ENCODE measurements at places on chromosomes 3 and 15.

DNA sequence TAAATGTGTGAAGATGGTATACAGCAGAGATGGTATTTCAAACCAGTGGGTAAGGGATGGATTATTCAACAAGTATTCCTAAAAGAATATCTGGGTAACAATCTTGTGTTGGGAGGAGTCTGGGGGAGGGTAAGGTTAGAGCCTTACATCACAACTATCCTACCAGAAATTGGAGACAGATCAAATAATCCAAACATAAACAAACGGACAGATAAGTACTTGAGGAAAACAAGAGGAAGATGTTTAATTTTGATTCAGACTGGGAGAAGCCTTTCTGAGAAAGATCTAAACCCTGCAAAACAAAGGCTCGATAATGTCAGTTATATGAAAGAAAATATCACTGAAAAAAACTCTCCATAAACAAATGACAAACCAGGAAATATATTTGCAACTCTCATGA, 77.9 kb downstream of the SLC9A9 start:
- no peak for DNase-seq

GRCh38 chr15:73936181-73936580, 9.9 kb downstream of the LOXL1 start:
- no peak for DNase-seq

DNA sequence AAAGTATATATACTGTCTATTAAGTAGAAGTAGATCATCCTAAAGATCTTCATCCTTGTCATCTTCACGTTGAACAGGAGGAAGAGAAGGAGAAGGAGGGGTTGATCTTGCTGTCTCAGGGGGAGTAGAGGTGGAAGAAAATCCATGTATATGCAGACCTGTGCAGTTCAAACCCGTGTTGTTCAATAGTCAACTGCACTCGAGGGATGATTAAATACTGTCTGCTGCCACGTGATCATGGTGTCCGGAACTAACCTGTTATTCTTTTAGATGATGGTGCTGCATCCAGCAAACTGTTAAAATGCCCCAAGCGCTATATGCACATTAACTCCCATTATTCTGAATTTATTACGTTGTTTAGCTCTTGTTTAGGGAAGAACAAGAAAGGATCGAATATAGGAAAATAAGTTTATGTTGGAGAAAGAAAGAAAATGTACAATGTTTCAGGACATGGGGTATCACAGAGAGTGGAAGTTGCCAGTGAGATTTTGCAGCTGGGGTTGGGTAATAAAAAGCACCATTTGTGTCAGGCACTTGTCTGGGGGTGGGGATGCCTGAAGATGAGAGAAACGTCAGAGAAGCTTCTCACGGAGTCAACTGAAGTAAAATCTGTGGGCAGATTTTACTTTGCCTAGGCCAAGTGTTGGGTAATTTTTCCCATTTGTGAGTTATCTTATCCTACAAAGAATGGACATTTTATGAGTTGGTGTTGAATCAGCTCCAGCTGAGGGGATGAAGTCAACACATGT, 229.2 kb downstream of the RYR3 start:
- DNase-seq, result no peak

DNA sequence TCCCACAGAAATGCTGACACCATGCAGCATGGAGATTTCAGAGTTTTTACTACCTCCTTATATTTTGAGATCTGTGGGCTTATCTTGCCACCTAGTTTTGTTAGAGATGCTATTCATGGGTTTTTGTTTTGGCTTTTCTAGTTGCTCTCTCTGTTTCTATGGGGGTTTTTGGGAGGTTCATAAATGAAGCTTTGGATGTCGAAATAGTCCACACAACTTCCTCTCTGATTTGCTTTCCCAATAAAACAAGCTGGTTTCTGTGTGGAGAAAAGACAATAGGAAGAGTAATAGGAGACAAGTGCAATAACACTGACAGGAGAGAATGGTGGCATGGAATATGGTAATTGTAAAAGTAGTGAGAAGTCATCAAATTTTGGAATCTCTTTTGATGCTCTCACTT, 106.8 kb upstream of the GPR149 start:
- DNase-seq, result no peak

- no peak for DNase-seq
These were observed 32.9 kb upstream of the FBLN2 start for GRCh38 chr3:13515786-13516759.

GRCh38 chr15:55586808-55587207, 1.3 kb downstream of the PYGO1 start:
- DNase-seq, result no peak

- DNase-seq, result no peak
These were observed 9.0 kb downstream of the DPH3 start for GRCh38 chr3:16255726-16256125.

DNA sequence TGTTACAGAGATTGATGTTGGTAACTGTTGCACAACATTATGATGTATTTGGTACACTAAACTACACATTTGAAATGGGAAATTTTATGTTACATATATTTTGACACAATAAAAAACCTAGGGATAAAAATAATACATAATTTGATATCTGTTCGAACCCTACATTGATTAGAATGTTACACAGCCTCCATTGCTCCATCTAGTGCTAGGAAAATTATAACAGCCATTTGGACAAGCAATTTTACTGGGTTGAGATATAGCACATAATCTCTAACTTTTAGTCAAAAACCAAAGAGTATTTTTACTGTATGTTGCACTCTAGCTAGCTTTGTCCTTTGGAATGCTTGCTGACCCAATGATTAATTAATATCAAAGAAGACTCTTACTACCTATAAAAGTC, 108.1 kb downstream of the LSAMP start:
- no peak for DNase-seq

DNA sequence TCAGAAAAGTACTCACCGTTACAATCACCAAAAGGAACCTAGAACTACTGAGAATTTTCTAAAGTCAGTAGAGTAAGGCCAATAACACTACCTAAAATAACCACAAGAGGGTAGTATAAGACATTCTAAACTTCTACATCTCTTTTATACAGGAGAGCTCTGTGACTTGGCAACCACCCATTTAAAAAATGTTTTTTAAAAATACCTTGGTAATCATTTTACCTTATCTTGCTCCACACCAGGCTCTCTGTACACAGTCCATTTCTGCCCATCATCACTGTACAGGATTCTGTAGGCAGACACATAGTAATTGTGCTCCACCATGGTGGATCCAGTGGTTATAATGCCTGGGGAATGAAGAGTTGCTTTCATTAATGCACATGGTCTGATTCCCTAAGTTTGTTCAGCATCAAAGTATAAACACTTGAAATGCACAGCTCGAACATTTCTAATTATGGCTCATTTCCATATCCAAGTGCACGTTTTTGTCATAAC, 54.5 kb downstream of the ST3GAL6 start:
- no peak for DNase-seq

DNA sequence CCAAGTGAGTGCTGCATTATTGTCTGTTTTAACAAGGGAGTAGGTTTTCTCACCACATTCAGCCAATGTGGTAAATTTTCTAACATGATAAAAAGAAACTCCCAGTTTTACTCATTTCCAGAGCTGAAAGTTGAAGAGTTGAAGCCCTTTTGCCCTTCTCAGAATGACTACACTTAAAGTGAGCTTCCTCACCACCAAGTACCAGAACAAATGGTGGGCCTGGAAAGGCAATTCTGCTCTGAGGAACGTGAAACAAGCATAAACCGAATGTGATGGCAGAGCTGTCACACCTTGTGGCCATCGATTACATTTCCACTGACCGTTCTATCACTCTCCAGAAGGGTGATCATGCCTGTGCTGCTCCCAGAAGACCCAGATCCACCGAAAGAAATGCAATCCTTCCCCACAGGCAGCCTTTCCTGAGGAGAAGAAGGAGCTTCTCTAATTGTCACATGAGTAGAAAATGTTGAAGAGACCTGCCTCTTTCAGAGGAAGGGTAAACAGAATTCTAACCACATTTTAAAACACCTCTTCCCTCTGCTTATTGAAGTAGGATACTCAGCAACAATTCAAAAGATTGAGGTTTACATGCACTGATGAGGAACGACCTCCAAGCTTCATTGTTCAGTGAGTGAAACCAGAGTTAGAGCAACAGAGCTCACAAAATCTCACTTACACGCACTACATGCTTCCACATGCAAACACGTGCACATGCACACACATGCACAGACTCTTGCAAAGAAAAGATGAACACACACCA, 21.4 kb upstream of the CCR9 start:
- DNase-seq, result no peak

- no peak for DNase-seq
These were observed 69.5 kb downstream of the TRANK1 start for GRCh38 chr3:36875397-36875796.

DNA sequence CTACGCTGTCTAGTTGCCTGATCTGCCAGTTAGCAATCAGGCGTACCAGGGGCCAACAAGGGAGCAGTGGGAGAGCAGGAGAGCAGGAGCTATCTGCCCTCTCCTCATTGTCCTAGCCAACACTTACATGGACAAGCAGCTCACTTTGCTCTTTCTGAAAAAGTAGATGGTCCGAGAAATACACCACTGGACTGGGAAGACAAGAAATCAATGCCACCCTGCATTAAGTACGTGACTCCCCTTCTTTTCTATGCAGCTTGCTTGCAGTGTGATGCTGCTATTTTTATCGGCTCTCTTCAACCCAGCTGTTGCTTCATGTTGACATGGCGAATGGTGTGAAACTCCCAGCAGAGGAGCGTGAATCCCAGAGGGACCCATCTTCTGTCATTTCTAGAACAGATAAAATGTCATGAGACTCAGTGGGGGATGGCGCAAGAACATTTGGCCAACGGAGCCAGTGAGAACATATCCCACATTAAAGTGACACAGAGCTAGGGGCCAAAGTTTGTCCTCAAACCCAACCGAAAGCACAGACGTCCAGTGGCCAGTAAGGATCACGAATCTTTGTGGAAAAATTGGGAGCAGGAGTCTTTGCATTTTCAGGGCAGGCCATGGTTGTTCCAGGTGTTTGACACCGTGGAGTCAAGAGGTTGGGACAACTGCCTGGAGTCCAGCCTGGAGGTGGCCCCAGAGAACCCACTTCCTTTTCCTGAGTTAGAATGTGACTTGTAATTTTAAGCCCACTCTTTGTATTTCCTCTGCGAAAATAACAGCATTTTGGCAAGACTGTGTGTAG, 53.7 kb upstream of the MEF2A start:
- no peak for DNase-seq

DNA sequence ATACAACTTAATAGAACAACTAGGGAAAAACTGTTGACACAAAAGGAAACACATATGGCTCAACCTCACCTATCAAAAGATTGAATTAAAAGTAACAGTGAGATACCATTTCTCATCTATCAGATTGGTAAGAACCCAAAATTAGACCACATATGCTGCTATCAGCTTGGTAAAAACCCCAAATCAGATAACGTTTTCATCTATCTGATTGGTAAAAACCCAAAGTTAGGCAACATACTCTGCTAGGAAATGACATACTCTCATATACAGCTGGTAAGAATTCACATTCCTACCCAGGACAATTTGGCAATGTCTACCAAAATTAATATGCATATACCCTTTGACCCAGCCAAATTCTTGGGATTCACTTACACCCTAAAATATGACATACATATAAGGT, 26.3 kb downstream of the NRG4 start:
- DNase-seq, result no peak

DNA sequence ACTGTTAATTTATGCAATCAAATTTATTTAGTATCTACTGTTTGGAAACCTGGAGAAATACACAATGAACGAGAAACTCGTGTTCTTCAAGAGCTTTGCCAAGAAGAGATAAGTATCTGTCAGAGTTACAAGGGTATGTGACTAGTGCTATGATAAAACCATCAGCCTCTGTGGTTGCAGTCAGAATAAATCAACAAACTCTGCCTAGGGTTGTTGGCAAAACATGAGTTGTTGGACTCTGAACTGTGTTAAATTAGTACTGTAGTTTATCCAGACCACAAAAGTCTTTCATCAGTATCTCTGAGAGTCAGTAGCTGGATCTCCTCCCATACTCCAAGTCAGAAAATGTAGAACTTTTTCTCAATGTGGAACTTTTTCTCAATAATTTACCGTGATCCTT, 918.4 kb downstream of the NAALADL2 start:
- no peak for DNase-seq

- DNase-seq, result no peak
These were observed 40.2 kb downstream of the IDH2 start for GRCh38 chr15:90062023-90062442.

- DNase-seq, result no peak
These were observed 53.9 kb downstream of the COPS2 start for GRCh38 chr15:49101536-49101935.

DNA sequence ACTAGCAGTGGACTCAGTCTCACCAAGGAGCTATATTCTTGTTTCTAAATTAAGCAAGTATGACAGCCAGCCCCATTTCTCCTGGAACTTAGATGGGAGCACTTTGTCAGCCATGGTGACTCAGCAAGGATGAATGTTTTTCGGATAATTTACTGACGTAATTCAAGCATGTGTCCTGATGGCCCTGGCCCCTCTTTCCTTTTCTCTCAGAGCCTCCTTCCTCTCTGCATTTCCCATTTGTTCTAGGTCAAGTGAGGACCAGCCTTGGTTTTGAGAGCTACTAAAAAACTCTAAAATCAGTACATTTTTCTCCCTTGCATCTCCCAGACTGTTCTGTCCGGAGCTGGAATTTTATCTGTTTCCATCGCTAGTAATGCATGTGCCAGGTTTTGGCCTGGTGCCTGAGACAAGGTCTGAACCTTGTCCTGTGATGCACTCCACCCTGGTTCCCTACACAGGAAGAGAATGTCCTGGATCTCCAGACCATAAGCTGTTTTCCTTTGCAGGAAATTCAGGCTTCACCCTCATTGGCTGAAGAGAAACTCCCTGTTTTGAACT, 256.6 kb upstream of the ROPN1 start:
- no peak for DNase-seq

DNA sequence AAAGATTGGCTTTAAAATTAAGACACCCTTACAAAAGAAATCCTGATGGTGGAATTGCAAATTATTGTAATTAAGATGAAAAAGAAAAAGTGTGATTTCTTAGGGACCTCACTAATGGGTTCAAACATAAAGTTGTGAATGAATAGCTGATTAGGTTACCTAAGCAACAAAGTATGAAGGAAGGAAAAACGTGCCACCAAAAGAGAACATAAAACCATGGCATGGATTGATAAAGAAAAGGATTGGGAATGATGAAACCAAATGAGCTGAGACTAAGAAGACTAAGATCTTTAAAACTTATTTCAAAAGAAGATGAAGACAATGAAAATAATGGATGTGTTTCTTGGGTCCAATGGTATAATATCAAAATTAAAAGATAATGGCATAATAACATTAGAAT, 32.2 kb upstream of the GUCA1C start:
- no peak for DNase-seq

GRCh38 chr3:192409201-192409837, 318.0 kb downstream of the FGF12 start:
- DNase-seq, result no peak

All from CD8-positive, alpha-beta T cell (primary cell).